G401 (cell line): ENCODE measurements at places on chromosomes 11 and 22.

GRCh38 chr11:128379587-128380580 lies 207.5 kb downstream of the ETS1 start:
- no peak for DNase-seq

DNA sequence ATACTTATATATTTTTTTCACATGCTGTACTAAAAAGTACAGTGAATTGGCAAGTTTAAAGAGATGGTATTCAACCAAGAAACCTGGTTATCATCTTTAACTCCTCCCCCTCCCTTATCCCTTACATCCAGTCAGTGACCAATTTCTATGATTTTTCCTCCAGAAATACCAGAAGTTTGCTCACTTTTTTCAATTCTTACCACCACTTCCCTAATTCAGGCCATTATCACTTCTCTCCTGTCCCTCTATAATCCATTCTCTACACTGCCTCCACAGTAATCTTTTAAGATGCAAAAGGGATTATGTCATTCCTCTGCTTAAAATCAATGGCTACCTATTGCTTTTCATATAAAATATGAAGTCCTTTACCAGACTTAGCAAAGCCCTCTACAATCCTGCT lies 62.8 kb downstream of the CEP57 start:
- no peak for DNase-seq

DNA sequence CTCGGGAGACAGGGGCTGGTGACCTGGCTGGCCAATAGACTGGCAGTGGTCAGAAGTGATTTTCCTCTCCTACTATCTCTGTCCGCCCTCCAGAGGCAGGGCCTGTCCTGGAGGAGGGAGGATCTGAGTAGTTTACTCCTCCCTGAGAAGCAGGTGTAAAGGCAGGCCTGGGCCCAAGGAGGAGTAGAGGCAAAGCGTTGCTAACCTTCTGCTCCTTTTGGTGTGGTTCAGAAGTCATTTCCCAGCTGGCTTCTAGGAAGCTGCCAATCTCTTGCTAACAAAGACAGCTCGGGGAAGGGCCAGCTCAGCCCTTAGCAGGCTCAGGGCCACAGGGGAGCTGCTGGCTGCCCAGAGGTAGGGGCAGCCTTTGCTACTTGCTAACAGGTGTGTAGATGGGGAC lies 151.1 kb upstream of the NECTIN1 start:
- DNase-seq, result no peak

DNA sequence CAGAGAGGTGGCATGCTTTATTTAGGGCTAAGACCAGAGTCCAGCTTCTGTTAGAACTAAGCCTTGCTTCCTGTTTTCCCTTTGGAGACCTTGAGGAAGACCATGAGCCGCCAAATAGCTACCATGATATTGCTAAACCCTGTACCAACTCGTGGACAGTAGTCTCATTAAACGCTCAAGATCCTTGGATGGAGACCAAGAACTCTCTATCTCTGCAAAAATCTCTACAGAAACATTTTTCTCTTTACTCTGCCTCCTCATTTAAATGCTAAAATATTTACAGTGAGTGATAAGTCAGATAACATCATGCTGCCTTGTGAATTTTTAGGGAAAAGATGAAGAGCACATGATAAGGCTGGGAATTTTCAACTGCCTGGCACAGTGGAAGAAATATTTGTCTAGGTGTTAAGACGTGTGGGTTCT lies 197.8 kb downstream of the MAML2 start:
- no peak for DNase-seq

DNA sequence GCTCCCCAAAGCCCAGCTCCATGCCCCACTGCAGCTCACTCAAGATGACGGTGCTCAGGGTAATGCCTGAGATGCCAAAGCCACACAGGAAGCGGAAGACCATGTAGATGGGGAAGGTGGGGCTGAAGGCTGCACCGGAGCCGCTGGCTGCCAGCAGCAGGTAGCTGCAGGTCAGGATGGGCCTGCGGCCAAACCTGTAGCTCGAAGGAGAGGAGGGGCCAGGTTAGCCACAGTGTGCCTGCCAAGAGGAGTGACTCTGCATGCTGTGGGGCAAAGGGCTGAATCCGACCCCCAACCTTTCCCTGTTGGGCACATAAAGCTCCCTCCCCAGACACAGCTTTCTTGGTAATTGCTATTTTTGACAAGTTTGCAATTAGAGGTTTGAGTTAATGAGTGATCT lies 14.9 kb upstream of the SLC22A6 start:
- DNase-seq, result no peak

DNA sequence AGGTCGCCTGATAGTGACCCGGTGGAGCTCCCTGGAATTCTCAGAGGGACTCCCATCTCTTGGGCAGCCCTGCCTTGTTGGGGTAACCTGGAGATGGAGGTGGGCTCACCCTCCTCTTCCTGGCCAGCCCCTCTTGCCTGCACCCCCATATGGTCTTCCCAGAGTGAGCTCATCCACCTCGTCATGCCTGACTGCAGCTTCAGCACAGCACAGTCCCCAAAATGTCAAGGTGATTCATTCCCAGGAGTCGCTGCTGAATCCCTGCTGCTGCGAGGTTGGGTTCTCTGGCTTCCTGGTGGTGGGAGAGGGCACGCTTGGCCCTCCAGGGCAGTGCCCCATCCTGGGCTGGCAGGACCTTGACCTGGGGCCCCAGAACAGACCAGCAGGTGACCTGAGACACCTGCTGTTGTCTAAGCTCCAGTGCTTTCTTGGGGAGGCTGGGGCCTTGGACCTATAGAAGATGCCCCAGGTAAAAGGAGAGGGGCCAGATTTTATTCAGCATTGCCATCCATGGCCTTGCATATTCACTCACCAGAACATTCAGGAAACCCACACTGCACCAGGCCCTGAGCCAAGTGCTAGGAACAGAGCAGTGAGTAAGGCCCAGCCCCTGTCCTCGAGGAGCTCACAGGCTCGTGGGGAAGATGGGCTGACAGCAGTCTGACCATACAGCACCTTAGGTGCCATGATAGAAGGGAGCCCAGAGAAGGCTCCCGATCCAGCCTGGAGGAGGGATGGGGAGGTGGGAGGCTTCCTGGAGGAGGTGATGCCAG lies 72.9 kb downstream of the CACNA1I start:
- DNase-seq, result no peak

DNA sequence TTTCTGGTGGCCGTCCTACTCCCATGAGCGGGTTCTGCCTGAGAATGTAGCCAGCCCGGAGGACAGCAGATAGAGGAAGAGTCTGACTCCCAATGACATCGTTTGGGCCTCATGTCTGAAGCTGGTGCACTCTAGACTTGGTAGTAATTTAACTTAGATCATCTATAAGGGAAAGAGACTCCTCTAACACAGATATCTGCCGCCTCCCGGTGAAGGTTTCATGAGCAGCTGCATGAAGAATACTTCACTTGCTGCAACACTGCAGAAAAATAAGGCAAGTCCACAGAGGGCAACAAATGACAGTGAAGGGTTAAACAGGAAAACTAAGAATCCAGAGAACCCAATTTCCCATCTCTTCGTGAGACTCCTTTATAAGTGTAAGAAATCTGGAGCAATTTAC lies 5.9 kb upstream of the ARL2 start:
- DNase-seq, result no peak

DNA sequence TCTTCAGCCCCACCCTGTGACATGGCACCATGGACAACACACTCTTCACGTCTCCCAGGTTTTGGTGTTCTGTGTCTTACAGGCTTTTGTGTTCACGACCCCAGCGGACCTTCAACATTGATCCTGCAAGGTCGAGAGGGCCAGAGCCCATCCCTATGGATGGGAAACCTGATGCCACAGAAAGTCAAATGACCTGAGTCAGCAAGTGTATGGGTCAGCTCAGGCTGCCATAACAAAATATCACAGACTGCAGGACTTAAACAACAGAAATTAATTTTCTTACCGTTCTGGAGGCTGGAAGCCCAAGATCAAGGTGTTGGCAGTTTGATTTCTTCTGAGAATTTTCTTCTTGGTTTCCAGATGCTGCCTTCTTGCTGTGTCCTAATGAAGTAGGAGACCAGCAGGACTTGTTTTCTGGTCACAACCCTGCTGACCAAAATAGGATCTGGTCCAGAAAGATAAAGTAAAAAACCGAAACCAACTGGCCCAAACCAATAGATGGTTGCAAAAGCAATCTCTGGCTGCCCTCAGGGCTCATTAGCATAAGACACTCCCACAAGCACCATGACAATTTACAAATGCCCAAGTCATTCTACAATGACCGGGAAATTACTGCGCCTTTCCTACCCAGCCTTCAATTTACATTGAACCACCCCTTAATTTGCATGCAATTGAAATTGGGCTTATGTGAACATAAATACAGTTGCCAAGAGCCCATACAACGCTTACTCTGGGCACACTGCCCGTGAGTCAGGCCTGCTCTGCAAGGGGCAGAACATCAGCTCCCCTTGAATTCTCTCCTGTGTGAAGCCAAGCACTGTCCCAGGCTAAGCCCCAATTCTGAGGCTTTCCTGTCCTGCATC lies 113.9 kb downstream of the RPS6KA4 start:
- DNase-seq, result no peak

GRCh38 chr11:101456812-101457211 lies 127.0 kb downstream of the TRPC6 start:
- no peak for DNase-seq

- DNase-seq, result no peak
Observed at GRCh38 chr11:35179466-35180135, 40.6 kb downstream of the CD44 start.
